ENCODE measurements at places on chromosomes 3 and 15.

- no peak for DNase-seq
Observed at GRCh38 chr15:60237446-60237845, 160.3 kb downstream of the ANXA2 start.

DNA sequence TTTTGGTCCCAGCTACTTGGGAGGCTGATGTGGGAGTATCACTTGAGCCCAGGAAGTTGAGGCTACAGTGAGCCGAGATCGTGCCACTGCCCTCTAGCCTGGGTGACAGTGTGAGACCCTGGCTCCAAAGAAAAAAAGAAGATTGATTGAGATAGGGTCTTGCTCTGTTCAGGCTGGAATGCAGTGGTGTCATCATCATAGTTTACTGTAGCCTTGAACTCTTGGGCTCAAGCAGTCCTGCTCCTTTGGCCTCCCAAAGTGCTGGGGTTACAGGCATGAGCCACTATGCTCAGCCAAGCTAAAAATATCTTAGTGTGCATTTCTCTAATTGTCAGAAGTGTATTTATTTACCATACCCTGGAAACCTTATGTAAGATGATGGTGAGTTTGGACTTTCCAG is 43.9 kb downstream of the IGF1R start:
- DNase-seq: no peak

GRCh38 chr3:141452045-141452444 is 34.8 kb upstream of the RASA2 start:
- DNase-seq: peak; percentile 86

- DNase-seq: no peak
Observed at GRCh38 chr3:66923969-66924368, 74.1 kb upstream of the KBTBD8 start.

GRCh38 chr3:168249550-168250414 is 154.1 kb upstream of the GOLIM4 start:
- DNase-seq: peak; percentile 76

- peak; percentile 54 for DNase-seq
Observed at GRCh38 chr15:96058103-96058851, 272.2 kb upstream of the NR2F2 start.

GRCh38 chr3:193080821-193081365 is 160.1 kb upstream of the PLAAT1 start:
- DNase-seq: no peak

DNA sequence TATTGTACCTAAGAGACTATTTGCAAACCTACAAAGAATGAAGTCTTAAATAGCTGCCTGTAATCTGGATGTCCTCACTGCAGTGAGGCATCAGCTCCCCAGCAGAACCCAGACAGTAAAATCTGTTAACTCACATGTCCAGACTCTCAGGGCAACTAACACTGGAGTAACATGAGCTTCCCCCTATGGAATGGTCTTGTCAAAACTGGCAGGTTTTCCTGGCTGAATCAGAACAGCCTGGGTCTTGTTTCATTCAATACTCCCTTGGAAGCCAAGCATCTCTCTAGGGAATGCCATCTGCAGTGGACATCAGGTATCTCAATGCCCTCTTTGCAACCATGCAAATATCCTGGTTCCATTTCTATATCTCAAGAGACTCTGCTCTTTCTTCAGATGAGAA is 24.4 kb downstream of the PTPN9 start:
- no peak for DNase-seq

- no peak for DNase-seq
Observed at GRCh38 chr15:55457401-55458022, 49.2 kb downstream of the PIERCE2 start.

DNA sequence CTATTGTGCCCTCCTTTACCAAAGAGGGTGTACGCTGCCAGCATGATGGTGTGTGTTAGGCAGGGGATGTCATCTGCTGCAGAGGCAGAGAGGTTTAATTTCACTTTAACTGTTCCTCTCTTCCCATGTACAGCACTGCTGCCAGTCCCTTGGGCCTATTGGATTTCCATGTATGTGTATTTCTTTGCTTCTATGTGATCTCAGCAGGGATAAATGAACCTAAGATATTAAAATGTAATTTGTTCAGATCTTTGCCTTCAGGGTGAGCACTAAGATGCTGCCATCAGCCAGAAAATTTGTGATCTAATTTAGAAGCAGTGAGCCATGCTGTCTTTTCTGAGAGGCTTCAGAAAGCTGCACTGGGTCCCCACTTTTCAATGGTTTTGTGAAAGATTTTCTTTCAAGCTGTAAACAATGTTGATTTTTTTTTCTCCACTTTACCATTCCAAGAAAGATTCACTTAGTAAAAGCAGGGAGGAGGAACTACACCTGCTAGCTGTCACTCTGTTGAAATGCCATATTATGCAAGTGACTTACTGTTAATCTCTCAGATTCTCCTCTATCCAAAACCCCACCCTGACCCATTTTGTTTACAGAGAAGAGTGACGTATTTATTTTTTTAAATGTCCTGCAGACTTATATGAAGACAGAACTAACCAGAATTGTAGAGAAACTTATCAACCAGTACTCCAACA is 261.9 kb downstream of the TBL1XR1 start:
- DNase-seq: no peak

DNA sequence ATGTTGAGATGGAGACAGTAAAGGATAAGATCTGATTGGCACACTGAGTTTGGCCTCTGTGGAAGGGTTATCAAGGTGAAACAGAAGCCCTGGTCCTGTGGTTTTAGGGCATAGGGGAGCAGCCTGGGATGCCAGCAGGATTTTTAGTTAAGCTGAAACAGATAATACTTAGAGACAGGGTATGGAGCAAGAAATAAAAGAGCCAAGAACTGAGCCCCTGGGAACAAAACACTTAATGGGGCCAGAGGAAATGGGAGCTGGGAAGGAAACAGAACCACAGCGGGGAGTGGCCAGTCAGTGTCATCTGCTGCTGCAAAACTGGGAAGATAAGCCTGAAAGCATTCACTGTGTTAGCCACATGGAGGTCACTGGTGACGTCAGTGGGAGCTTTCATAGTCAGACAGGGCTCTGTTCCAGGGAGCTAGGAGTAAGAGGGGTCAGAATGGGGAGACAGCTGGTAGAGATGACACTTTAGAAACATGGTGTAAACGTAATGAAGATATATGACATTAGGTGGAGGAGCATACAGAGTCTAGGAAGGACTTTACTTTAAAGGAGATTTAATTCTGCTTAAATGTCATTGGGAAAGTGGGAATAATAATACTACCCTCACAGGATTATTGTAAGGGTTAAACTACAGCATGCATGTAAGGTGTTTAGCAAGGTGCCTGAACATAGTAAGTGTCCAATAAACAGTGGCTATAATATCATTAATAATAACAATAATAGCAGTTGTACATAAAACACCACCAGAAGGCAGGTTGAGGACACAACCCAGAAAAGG is 172.7 kb upstream of the CTNNB1 start:
- no peak for DNase-seq

GRCh38 chr3:170179432-170179831 is 2.1 kb downstream of the PHC3 start:
- DNase-seq: peak; percentile 25

DNA sequence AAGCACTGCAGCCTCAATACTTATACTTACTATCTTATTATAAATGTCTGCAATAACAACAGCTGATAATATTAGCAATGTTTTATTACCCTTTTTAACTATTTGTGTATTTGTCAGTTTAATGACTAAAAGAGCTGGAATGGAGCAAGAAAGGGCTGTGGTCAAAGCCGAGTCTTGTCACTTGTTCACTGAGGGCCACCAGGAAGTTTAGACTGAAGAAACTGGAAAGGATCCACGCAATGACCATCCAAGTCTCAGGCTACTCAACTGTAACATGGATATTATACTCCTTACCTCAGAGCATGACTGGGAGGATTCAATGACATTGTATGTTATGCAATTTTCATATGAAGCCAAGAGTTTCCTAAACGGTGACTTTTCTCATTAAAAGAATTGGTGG is 90.4 kb downstream of the TJP1 start:
- no peak for DNase-seq

GRCh38 chr15:75661100-75661755 is 13.5 kb downstream of the SNX33 start:
- no peak for DNase-seq

DNA sequence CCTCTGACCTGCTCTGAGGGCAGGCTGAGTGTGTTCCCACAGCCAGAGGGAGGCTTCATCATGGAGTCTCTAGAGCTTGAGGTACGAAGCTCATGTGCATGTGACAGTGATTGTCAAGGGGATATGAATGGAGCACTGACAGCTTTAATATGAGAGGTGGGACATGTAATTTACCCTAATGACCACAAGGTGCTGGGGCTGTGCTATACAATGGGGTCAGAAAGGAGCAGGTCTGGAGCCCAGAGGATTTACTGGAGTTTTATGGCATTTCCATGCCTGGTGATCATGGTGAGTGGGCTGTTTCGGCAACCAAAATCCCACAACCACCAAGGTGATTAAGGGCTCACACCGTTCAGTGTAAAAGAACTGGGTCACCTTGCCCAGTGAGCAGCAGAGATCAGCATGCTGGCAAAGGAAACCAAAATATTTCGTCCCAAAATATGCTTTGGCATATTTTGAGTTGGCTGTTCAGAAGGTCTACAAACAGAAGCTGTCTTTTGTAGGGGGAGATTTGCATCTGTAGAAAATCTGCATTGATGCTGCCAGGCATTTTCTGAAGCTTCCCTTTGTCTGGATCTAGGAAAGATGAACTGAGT is 40.1 kb upstream of the RASGRF1 start:
- DNase-seq: no peak

GRCh38 chr15:99716540-99717095 is 16.6 kb downstream of the LYSMD4 start:
- DNase-seq: no peak

- no peak for DNase-seq
Observed at GRCh38 chr3:3134750-3135448, 8.2 kb downstream of the TRNT1 start.

GRCh38 chr3:148911592-148911991 is 46.5 kb downstream of the CPA3 start:
- no peak for DNase-seq

DNA sequence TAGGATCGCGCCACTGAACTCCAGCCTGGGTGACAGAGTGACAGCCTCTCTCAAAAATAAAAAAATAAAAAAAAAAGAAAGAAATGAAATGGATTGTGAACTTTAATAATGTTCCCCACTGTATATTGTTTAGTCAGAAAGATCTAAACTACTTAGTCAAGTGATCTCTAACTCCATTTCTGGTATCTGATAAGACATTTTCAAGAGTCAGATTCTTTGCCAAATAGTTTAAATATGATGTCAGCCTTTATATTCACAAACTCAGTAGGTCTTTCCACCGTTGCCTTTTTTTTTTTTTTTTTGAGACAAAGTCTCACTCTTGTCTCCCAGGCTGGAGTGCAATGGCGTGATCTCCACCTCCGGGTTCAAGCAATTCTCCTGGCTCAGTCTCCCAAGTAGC is 29.0 kb upstream of the OSBPL11 start:
- no peak for DNase-seq

- no peak for DNase-seq
Observed at GRCh38 chr15:73746883-73747282, 6.3 kb downstream of the INSYN1 start.

DNA sequence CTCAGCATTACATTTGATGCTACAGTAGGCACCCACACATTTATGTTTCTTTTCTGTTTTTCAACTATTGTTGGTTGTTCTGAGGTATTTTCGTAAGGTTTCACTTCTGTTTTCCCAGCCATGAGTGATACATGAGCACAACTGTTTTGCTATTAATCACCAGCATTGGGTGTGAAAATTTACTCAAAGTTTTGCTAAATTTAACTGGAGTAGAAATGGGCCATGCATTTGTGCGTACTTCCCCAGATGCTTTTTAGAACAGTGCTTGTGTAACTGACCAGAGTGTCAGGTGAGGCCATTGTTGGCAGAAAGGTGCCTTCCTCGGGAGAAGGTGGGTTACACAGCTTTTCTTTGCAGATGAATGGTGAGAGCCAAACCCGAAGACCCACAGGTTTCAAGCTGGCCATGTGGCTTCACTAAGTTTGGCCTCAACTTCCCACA is 70.4 kb downstream of the ST6GAL1 start:
- DNase-seq: peak; percentile 78

GRCh38 chr3:171283183-171283847 is 176.9 kb downstream of the TNIK start:
- DNase-seq: no peak

GRCh38 chr15:63381301-63382204 is at the start of gene CA12:
TSS of gene CA12 (minus strand) at chr15:63381846. CDS start at chr15:63381720, 126 bp downstream.
- peak; percentile 71 for DNase-seq

DNA sequence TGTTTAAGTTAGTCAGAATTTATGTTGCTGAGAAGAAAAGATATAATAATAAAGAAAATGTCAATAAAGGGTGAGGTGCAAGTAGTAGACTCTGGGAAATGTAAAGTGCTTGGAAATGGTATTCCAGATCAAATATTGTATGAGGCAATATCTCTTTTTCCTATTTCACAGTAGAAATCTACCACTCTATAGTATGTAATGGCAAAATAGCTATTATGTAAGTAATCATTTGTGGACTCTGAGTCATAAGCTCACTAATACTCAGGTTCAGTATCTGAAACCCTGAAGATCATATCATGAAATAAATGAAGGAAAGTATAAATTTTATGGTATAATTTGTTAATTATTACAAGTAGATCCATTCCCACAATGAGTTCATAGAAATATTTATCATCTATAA is 322.1 kb downstream of the PYDC2 start:
- no peak for DNase-seq

DNA sequence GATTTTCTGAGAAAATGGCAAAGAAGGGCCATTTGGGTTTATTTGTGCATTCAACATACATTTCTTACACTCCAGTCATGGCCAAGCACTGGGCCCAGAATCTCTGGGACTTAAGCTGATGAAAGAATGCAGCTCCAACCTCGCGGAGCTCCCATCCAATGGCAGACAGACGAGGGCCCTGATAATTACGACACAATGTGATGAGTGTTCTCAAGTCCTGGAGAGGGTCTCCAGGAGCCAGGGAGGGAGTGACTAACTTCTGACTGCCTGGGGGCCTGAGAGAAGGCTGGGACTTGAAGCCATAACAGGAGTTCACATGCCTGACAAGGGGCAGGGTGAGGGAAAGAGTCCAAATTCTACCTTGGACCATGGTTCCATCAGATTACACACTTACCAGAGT is 42.6 kb upstream of the BNC1 start:
- no peak for DNase-seq

DNA sequence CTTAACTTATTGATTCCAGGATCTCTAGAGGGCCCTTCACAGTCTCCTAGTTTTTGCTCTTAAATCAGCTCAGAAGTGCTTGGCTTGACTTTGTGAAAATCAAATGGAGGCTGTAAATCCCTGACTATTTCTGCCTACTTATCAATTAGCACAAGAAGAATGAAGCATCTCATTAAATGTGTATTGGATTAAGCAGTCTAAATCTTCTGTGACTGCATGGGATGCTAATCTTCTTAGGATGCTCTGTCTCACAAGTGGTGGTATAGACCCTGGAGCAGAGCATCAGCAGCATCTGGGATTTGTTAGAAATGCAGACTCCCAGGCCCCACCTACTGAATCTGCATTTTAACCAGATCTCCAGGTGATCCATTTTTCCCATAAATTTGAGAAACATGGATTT is 488.7 kb downstream of the AGBL1 start:
- no peak for DNase-seq

GRCh38 chr15:38229705-38230310 is 22.8 kb upstream of the SPRED1 start:
- no peak for DNase-seq

- DNase-seq: no peak
Observed at GRCh38 chr15:87120555-87120954, 1040.9 kb downstream of the AGBL1 start.

- no peak for DNase-seq
Observed at GRCh38 chr3:17678116-17678741, 64.2 kb downstream of the TBC1D5 start.
